ENCODE measurements at places on chromosomes 5 and 9.

DNA sequence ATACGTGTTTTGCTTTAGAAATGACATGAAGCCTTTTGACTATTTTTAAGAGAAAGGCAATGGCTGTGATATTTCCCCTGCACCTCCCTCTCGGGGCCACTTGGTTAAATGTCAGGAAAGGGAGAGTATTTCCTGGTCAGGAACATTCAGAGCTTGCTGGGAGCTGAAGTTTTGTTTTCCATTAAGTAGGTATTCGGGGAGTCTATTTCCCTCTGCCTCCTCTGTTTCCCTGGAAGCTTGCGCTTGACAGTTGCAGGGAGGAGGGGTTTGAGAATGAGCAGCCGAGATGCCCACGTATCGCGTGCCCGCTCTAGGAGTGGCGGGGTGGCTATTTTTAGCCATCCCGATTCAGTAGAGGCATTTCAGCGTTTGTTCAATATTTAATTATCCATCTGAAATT is 6.7 kb downstream of the DAB2IP start:
- no peak for DNase-seq

DNA sequence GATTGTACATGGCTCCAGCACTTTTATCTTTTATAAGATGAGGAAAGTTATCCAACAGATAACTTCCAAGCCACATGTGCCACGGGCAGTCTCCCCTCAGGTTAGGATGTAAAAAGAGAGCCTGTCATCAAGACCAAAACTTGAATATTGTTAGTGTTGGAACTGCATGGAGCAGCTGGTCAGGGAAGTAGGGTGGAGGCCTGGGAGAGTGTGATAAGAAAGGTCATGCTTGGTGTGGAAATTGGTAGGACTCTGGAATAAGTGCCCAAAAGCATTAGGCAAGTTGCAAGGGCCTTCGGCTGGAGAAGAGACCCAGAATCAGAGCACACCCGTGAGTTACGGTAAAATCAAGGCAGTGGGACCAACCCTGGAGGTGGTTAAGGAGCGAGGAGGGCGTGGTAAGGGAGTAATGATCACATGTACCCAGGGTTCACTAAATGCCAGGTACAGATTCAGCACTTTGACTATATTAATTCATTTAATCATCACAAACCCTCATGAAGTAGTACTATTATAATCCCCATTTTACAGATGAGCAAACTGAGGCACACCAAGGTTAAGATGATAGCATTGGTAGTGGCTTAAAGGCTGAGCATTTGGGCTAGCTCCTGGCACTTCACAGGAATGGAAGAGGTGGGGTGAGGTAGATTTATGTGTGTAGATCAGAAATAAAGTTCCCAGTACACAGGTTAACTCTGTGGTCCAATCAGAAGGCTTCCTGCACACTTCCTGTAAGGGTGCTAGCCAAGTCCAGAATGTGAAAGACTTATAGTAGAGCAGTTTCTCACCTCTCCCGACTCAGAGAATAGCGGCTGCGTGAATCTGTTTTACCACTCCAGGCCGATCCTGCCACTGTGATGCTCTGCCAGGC is 96.5 kb upstream of the ZNF608 start:
- DNase-seq, result no peak

- DNase-seq, result no peak
Measured at GRCh38 chr5:32740651-32741050, 29.5 kb downstream of the NPR3 start.

DNA sequence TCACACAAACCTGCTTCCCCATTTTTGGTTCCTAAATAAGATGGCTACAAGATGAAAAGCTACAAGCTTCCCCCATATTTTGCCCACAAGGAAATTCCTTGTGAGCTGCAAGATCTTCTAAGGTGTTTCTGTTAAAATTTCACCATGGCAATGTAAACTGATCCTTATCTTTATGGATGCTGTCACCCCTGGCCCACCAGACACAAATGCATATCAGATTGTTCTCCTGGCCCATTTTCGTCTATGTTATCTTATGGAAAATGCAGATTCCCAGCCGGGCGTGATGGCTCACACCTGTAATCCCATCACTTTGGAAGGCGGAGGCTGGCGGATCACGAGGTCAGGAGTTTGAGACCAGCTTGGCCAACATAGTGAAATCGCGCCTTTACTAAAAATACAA is 65.1 kb upstream of the IL6ST start:
- no peak for DNase-seq

DNA sequence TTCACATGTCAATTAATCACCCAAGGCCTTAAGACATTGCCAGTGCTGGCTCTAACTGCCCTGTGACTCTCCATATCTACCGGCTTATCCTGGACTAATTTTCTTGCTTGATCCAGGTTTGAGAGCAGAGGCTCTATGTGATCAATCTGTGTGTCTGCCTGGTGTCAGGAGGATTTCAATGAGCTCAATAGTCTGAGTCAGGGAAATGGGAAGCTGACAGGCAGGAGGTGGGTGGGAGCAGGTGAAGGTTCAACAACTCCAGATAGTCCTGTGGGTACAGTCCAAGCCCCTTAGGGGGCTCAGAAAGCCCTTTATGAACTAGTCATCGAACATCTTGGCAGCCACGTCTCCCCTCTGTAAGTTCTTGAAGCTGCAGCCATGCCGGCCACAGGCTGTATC is 72.2 kb downstream of the SHB start:
- no peak for DNase-seq

DNA sequence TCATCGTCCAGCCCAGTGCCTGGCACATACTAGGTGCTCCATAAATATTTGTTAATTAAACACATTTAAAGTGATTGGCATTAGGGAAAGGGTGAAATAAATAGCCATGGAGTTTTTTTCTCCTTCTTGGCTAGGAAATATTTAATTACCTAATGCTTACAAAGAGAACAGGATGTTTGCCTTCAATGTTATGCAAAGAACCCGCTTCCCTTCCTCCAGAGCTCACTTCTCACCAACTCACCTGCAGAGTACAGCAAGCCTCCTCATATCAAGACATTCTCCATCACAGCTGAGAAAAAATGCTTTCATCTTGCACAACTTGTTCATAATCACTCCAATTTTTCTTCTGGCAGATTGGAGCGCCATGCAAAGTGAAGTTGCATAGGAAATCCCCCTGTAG is 161.7 kb upstream of the STK32A start:
- no peak for DNase-seq

DNA sequence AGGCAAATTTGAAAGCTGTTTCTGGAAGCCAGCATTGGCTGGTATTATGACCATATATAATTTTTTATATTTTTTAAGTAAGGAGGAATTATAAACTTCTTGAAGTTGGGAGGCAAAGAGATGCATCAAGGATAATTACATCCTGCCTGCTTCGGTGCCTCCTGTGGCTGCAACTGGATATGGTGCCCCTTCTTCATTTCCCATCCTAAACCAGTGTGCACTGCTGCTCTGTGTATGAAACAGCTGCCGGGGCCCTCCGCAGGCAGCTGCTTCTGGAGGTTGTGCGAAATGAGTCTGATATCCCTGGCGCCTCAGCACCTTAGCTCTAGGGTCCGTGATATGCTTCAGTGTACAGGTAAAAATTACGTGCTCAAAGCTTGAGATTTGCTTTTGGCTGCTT is 304.2 kb downstream of the ENC1 start:
- DNase-seq, result no peak

GRCh38 chr5:36728697-36729543 is 122.5 kb downstream of the SLC1A3 start:
- no peak for DNase-seq

DNA sequence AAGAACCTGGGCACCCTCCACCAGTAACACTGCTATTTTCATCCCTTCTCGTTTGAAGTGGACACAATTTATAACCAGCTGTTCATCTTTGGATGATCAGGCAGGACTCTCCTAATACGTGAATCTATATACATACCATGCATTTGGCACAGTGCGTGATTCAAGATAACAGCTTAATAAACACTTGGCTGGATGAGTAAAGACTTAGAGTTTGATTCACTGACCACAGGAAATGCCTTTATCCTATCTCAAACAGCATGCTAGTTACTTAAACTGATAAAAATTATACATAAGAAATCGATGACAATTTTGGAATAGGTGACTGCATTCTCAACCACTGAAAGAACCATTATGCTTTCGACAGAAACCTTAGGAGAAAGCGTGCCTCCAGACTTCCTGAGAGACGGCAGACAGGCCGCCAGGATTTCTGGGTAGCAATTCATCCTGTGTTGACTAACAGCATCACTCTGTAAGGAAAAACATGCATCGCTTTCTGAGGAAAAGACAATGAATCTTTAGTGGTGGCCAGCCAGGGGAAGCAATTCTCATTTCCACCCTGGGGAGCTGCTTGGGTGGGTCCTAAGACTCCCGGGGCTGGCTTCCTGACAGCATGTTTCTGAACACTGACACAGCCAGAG is 9.7 kb downstream of the MRPL36 start:
- no peak for DNase-seq

DNA sequence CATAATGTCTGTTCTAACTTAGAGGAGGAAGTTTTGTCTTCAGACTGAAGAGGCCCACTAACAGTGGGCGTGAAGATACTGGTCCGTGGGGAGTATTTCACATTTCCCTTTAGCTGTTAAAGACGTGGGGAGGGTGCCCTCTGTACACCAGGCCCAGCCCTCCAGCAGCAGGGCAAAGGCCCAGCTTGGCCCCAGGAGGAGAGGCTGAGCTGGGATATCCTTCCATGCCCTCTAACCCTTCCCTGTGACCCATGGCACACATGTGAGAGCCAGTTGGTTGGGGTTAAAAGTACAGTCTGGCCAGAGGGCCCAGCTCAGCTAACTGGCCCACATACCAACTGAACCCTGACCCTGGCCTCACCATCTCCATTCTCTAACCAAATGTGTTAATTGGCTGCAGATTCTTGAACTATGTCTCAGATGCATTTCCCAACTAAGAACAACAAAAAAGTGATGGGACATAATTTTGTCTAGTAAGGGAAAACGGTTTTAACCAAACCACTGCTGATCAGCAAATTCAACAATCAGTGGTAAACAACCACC is 74.4 kb downstream of the LHFPL2 start:
- DNase-seq, result no peak

DNA sequence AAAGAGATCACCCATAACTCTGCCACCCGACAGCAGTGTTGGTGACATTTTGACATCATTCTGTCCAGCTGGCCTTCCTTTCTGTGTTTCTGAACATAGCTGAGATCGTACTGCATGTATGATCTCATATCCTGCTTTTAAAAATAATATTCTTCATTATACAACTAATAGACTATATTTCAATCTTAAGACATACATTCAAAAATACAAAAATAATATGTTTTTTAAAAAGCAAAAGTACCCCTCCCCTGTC is 47.7 kb upstream of the RPL26L1 start:
- no peak for DNase-seq

DNA sequence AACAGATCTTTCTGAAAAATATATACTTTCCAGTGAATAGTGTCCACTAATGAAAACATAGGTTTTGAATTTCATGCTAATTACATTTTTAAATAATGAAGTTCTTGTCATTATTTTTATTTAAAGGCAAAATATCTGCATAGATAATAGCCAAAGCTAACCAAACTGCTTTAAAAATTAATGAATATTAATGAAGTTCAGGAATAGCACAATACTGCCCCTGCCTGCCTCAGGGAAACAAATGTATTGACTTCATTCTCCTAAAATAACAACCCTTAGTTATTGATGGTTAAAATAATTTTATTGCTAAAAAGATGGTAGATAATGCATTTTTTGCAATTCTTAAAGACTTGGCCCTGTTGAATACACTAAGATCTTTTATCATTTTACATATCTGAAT is 103.6 kb upstream of the SSBP2 start:
- DNase-seq, result no peak

All from right forelimb (tissue), 1 donor.